MM.1S (cell line): ENCODE measurements at places on chromosomes 16 and 17.

DNA sequence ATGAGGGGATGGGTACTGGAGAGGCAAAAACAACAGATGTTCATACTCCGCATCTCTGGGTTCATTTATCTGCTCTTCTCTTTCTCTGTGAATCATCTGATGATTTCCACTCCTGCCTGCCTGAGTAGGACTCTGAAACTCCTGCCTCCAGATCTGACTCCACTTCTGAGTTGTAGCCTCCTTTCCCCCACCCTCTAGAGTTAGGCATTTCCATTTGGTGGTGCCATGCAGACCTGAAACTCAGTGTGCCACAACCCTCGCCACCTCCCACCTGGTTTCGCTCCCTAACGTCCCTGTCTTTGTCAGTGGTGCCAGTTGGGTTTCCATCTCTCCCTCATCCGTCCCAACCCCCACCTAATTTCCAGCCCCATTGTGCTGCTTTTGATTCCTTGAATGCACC is 126.2 kb downstream of the PRKCB start:
- no peak for DNase-seq

DNA sequence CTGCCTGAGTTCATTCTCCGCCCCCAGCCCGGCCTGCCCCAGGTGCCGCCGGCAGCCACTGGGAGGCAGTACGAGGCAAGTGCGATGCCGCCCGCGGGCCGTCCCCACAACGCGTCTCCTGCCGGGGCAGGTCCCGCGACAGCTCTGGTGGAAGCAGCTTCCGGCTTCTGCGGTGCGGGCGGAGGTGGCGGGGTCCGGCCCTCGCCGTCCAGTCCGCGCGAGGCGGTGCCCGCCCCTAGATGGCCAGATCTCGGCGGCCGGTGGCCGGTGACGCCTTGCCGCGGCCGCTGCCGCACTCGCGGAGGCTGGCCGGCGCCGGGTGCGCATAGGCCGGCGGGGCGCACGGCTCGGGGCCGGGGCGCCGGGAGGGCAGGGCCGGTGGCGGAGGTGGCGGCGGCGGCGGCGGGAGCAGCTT is 1.8 kb downstream of the GJD3 start:
- DNase-seq: peak; percentile 89

DNA sequence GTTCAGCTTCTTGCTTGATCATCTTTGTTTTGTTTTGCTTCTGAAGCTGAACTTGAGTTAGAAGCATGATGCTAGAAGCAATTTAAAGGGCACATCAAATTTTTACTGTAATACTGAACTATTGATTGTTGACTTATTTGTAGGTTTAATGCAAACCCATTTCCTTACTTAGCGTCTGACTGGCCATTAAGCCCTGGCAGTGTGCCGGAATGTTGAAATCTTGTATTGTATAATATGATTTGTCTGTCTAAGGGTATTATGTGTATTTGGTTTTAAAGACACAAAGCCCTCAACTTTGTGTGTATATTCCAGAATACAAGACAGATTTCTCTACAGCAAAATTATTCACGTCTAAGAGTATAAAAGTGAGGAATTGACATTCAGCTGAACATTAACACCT is 39.7 kb downstream of the NUP93 start:
- DNase-seq: no peak

GRCh38 chr16:75271441-75272096 is 20.1 kb upstream of the BCAR1 start:
- DNase-seq: no peak

DNA sequence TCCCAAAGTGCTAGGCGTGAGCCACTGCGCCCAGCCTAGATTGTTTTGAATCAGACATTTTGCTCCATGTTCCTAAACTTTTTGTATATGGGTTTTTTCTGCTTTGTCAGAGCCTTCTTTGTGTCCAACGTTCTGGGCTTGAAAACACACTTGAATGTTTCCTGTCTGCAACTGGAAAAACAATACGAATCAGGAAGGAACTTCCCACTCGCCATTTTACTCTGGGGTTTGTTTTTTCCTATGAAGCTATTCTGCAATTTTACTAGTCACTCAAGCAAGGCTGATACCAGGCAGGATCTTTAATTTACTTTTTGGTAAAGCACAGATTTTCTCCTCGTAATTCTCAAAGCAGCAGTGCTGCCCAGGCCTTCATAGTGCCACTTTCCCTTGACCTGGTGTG is 31.6 kb downstream of the ARHGAP17 start:
- no peak for DNase-seq

- DNase-seq: no peak
Observed at GRCh38 chr16:27217256-27217655, 13.9 kb downstream of the KDM8 start.

GRCh38 chr16:88527186-88527936 is 42.8 kb upstream of the ZC3H18 start:
- DNase-seq: no peak

GRCh38 chr17:66190738-66191592 is 968 bp downstream of the CEP112 start:
- no peak for DNase-seq

GRCh38 chr16:73796241-73796640 is 500.4 kb upstream of the PSMD7 start:
- no peak for DNase-seq
